ENCODE measurements at places on chromosomes 2 and 18.

DNA sequence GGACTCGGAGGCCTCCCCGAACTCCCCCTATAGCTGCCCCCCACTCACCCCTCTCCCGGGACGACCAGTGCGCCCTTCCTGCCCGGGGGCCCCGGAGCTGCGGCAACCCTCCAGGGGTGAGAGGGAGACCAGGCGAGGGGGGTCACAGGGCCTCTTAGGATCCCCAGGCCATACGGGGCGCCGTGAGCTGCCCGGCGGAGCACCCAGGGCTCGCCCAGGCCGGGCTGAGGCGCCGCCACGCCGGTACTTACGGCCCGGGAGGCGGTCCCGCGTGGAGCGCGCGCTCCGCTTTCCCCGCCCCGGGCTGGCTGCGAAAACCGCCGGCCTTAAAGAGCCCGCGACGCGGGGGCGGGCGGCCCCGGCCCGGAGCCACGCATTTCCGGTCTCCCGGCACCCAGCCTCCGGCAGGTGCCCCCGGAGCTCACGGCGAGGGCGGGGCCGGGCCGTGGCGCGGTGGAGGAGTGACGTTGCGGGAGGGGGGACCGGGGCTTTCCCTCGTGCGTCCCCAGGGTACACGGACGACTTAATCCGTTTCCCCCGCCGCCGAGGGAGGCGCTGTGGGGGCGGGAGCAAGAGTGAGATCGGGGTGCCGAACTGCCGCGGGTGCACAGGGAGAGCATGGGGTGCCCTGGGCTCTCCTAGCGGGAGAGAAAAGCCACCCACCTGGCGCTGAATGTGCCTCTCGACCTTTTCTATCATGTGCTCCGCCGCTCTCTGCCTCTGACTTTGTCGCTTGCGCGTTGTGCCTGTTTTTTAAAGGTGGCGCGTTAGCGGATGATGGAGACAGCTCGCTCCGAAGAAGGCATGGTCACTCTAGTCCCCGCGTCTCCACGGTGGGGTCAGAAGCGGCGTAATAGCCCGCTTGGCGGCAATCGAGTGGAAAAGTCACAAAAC, at the start of gene METTL21A:
METTL21A (minus strand) TSS at position 381 of the 894 bp plus-strand sequence. CDS start 1,019 bp downstream, outside the sequence.
- DNase-seq: peak; percentile 92

DNA sequence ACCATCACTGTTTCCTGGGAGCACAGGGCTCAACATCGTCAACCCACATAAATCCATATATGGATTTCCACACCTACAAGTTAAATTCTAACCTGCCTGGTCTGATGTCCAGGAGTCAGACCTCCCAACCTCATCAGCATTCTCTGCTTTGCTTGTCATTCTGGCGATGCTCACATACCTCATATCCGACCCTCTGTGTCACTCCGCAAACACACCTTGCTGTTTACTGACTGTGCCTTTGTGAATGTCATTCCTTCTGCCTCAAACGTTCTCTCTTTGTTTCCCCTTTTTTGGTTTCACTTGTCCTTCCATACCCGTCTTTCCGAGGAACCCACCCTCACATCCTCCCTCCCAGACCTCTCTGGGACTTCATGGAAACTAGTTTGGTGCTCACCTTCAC, 187.1 kb downstream of the ACTR3 start:
- no peak for DNase-seq

GRCh38 chr2:42567364-42567763, 1.1 kb upstream of the MTA3 start:
- DNase-seq: no peak

DNA sequence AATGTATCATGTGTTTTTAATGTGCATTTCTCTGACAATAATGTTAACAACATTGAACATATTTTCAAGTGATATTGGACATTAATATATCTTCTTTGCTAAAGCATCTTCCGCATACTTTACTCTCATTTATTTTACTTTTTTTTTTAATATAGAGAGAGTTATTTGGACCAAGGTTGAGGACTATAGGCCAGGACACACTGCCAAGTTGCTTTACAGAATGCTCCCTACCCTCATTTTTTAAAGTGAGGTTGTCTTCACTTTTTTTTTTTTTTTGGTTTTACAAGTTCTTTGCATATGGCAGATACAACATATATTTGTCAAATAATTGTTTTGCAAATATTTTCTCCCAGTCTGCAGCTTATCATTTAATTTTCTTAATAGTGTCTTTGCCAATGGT, 201.8 kb downstream of the OSR1 start:
- DNase-seq: no peak

- no peak for DNase-seq
These were observed 341.5 kb upstream of the ETAA1 start for GRCh38 chr2:67055387-67056304.

DNA sequence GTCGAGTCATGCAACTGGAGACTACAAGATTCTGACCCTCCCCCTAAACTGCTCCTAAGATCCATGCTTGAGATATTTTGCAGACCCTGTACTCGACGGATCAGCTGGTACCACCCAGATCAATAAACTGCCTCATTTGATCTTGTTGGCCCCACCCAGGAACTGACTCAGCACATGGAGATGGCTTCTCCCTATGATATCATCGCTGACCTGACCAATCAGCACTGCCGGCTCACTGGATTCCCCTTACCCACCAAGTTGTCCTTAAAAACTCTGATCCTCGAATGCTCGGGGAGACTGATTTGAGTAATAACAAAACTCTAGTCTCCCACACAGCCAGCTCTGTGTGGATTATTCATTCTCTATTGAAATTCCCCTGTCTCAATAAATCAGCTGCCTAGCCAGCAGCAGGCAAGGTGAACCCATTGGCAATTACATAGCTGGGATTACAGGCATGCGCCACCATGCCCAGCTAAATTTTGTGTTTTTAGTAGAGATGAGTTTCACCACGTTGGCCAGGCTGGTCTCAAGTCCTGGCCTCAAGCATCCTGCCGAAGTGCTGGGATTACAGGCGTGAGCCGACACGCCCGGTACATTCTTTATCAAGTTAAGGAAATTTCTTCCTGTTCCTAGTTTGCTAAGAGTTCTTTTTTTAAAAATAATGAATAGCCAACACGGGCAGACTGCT, 43.6 kb downstream of the VPS54 start:
- no peak for DNase-seq

DNA sequence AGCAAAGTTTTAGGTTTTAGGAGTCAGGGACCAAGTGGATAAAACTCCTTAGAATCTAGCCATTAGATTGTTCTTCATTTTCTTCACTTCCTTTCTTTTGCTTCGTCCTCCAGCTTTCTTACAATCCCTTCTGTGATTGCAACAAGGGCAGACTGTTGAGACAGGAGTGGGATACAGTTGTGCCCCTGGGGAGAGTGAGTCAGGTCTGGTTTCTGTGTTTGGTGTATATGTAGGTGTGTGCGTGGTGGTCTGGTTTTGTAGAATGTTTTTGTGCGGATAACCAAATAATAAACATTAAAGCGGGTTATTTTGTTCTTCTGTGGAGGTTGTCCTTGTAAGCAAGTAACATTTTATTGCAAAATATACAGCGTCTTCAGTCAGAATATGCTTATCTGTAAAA, 7.3 kb downstream of the INSIG2 start:
- no peak for DNase-seq

- DNase-seq: no peak
These were observed 12.4 kb downstream of the UGGT1 start for GRCh38 chr2:128103407-128103806.

GRCh38 chr2:74037379-74037860, 52.7 kb downstream of the TET3 start:
- DNase-seq: no peak

GRCh38 chr2:230590333-230590732, 122.3 kb upstream of the CAB39 start:
- no peak for DNase-seq

Data from coronary artery (tissue), 2 donors.